Retina (tissue), 1 donor: ENCODE measurements at places on chromosomes 7 and 10.

DNA sequence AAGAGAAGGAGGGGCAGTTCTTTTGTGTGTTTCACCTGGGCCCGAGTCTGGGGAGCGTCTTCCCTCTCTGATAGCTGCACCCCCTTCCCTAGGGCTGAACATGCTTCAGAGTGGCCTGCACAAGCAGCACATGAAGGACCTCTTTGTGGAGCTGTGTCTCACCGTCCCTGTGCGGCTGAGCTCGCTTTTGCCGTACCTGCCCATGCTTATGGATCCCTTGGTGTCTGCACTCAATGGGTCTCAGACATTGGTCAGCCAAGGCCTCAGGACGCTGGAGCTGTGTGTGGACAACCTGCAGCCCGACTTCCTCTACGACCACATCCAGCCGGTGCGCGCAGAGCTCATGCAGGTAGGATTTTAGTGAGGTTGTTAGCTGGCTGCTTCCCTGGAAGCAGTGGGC lies 39.0 kb downstream of the TRRAP start:
- no peak for DNase-seq

DNA sequence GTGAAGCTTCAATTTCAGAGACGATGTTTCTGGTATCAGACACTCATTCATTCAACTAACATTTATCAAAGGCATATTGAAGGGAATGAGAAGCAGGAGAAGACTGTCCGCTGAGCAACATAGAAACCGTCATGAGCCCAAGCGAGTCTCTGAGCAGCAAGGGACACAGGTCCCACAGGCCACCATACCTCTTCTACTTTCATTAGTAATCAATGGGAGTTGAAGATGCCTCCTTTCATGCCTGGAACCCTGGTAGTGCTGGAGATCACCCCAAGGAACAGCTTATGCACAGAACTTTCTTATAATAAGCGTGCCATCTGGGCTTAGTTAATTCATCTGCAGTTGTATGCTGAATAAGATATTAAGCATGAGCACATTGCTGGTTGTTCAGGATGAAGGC lies 1.2 kb downstream of the PAX4 start:
- DNase-seq: no peak

- DNase-seq: no peak
These were observed 9.6 kb upstream of the EIF3A start for GRCh38 chr10:119090026-119090795.

DNA sequence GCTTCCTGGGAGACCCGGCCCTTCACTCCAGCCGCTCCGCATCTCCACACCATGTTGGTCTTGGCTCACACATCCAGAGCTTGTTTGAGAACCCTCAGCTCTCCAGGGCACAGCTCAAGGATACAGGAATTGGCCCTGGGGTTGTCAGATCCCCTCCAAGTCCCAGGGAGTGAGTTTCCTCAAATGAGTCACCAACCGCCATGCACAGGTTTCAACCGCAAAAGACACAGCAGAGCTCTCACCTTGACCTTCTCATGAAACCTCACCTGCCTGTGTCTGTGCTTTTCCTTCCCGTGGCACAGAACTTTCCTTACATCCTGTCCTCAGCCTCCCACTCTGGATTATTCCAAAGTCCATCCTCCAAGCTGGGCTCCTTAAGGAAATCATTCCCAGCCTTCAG lies 20.6 kb downstream of the AZGP1 start:
- DNase-seq: no peak

DNA sequence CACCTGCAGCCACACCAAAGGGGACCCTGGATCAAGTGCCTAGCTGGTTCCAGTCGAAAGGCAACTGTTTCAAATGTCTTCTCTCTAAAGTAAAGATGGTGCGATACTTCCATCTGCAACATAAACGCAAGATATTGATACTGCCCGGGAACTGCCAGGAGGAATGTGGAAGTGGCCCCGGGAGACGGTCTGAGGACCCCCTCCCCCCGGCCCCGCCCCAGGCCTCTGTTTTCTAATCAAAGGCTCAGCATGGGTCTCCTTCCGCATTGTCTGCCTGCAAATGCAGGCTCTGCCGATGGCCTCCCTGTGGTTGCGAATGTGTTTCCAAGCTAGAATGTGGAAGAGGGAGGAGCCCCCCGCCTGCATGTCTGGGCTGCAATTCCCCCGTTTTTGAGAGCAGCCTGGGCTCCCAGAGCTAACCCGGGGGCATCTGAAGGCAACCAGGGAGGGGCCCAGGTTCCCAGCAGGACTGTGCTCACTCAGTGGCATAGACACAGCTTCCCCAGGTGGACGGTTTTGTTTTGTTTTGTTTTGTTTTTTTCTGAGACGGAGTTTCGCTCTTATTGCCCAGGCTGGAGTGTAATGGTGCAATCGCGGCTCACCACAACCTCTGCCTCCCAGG lies 223.9 kb upstream of the PPP2R2D start:
- peak; percentile 70 for DNase-seq

GRCh38 chr7:42167206-42167605 lies 69.8 kb downstream of the GLI3 start:
- no peak for DNase-seq
